Keratinocyte (primary cell): ENCODE measurements at places on chromosomes 16 and 17.

- no peak for DNase-seq
These were observed 68.8 kb downstream of the CEP112 start for GRCh38 chr17:66123163-66123562.

- DNase-seq, result no peak
These were observed 561 bp downstream of the AXIN1 start for GRCh38 chr16:351804-352520.

DNA sequence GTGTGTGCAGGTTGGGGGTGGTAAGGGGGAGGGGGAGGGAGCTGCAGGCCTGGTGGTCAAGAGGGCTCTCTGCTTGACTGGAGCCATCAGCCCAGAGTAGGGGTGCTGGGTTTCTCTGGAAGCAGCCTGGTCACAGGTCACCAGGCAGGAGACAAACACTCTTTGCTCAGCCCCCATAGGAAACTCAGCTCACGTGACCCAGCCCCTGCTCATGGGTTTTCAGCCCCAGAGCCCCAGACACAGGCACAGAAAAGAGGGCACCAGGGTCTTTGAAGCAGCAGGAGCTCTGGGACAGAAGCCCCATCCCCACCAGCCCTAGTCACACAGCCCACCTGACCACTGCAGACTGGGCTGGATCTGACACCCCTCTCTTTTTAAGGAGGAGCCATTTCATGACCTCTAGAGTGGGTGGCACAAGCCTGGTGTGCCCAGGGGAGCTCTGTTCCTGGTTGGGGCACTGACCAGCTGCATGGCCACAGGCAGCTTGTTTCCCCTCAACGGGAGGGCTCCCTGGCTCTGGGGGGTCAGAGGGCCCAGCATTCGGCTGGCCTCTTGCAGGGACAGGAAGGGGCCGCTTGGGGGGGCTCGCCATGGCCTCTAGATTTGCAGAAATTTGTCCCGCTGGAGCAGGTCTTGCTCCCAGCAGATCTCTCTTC is 13.8 kb upstream of the CD79B start:
- DNase-seq, result no peak

GRCh38 chr16:2532494-2533141 is 1.4 kb upstream of the CEMP1 start:
- DNase-seq, result no peak

GRCh38 chr17:44968225-44969143 is at the start of gene C1QL1:
Gene C1QL1 (minus strand): TSS chr17:44968303. CDS start chr17:44968048, 255 bp downstream.
- peak; percentile 11 for DNase-seq
